ENCODE measurements at places on chromosomes 11 and 22.
A peak's percentile ranks its signal among the peaks of the same experiment; 100 is the strongest.

- DNase-seq: no peak
These were observed 650 bp upstream of the MAPK11 start for GRCh38 chr22:50270666-50271394.

GRCh38 chr11:1701091-1701807, 4.3 kb downstream of the KRTAP5-6 start:
- DNase-seq: peak; percentile 71

DNA sequence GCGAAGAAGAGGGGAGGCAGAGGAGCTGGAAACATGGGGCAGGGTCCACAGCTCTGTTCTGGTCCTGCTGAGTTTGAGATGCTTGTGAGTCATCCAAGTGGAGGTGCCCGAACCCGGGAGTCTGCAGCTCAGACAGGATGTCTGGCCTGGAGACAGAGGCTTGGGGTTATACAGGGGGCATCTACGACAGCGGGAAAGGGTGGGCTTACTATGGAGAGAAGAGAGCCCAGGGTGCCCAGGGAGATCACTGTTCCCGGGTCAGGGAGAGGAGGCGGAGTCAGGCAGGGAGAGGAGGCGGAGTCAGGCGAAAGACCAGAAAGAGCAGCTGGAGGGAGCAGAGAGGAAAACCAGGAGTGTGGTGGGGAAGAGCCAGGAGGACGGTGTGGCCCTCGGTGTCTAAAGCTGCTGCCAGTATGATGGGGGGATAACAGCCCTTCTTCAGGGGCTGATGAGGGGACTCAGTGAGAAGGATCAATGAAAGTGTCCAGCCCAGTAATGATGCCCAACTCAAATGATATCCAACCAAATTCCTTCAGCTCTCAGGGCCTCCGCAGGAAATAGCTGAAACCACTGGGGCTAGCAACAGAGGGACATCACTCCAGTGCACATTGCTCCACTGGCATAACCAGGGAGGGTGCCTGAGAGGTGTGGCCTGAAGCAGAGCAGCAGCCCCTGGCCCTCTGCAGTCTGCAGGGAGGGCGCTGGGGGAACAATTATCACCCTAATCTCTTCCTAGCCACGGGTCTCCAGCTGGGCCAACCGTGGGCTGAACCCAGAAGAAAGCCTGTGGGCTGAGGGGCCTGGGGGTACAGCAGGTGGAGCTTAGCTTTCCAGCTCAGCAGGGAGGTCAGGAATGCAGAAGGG, 2.6 kb upstream of the LTBP3 start:
- no peak for DNase-seq

GRCh38 chr11:123434911-123435310, 4.8 kb downstream of the GRAMD1B start:
- no peak for DNase-seq

DNA sequence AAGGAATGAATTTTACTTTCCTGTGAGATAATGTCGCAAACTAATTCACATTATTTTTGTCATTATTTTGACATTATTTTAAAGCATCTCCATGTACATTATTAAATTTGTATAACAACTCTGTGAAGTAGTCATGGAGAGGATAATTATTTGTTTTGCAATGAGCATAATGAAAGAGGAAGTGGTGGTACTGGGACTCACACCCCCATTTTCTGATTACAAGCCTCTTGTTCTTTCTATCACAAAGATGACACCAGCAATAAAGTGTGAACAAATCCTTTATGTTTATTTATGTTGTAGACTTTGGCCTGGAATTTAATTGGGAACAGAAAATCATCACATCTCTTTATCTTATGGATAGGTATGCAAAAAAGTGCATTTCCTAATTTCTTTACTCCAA, 522.6 kb downstream of the TMEM135 start:
- DNase-seq: no peak

- no peak for DNase-seq
These were observed 107.2 kb upstream of the ANO1 start for GRCh38 chr11:69970785-69971535.

DNA sequence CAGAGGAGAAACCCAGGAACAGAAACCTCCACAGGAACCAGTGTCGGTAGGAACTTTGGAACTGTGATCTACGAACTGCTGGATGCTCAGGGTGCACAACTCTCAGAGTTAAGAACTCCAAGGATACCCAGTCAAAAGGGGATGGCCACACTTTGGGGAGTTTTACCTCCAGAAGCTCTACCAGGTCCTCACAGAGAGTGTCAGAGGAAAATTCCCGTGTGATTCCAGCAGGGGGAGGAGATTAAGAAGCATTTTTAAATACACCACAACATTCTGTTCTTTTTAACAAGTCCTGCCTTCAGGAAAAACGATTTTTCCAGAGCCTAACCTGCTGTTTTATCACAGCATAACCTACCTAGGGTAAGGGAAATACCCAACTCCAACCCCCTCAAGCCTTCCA, 104.0 kb downstream of the SOX6 start:
- peak; percentile 6 for DNase-seq

DNA sequence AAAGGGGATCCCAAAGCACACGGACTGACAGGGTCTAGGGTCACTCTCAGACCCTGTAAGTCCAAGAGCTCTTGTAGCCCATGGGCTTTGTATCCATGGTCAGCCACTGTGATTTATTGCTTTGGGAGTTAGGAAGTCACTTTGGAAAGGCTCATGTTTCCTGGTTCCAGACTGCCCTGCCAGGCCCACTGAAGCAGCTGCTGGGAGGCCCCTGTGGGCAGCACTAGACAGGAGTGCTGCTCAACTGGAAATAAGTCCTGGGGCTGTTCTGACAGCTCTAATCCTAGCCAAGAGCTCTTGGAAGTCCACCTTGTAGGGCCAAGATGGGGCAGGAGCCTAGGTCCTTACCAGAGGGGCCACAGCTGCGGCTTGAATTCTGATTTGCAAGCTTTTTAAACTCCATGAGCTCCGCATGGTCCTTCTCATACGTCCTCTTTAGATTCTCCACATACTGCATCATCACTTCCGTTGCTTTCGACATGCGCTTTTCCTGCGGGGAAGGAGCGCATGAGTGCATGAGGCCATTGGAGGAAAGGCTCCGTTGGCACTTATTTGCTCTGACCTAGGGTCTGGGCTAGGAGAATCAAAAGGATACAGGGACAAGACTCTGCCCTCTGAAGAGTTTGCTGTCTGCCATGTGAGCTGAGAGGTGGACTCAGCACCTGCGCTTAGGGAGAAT, 32.2 kb upstream of the LYVE1 start:
- DNase-seq: no peak

DNA sequence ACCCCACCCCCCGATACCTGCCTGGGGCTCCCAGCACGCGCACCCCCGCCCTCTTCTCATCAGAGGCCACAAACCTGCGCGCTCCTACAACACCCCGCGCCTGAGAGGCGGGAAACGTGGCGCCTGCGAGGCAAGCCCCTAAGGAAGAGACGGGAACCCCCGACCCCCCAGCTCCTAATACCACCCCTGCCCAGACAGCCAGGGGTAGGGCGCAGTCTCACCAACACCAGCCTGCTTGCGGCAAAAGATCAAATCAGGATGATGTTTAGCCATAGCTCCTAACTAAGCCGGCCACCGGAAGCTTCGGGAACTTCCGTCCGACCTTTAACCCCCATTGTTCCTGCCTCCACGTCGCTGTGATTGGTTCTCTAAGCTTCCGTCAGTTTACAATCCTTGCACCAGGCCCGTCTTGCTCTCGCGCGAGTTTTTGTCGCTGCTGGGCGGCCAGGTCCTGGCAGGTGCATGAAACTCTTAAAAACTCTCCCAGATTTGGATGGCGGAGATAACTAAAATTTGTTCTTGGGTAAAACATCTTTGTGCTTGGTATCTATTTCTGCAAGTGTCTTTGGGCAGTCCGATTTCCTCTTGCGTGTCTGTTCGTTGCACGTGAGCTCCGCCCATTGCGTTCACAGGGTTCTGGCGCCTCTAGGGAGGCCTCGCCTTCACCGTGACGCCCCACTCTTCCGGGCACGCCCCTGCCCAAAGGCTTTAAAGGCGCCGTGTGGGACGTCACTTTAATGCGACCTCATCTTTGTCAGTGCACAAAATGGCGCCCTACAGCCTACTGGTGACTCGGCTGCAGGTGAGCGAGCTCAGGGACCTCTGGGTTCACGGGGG, at the start of the genes ACO2 and PHF5A:
Gene ACO2 (plus strand): TSS at position 737 of the 837 bp plus-strand sequence. CDS start 30 bp downstream, at position 767.
Gene PHF5A (minus strand): TSS at position 312 of the 837 bp plus-strand sequence. CDS start 39 bp downstream, at position 273.
- DNase-seq: peak; percentile 97

Measured in Jurkat, Clone E6-1 (cell line).